Dorsolateral prefrontal cortex (tissue), 122 donors: ENCODE measurements at places on chromosomes 3 and 15.
A peak's percentile ranks its signal among the peaks of the same experiment; 100 is the strongest.

DNA sequence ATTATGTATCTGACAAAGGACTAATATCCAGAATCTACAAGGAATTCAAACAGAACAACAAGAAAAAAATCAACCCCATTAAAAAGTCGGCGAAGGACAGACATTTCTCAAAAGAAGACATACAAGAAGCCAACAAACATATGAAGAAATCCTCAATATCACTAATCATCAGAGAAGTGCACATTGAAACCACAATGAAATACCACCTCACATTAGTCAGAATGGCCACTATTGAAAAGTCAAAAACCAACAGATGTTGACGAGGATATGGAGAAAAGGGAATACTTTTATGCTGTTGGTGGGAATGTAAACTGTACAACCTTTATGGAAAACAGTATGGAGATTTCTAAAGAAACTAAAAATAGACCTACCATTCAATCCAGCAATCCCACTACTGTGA is 233.1 kb upstream of the PLSCR5 start:
- DNase-seq, result no peak

GRCh38 chr3:147945968-147946519 is 536.9 kb downstream of the ZIC1 start:
- no peak for DNase-seq

GRCh38 chr3:11521167-11521566 is 122.5 kb downstream of the VGLL4 start:
- no peak for DNase-seq

- no peak for DNase-seq
Measured at GRCh38 chr3:43620831-43621655, 768 bp downstream of the ANO10 start.

DNA sequence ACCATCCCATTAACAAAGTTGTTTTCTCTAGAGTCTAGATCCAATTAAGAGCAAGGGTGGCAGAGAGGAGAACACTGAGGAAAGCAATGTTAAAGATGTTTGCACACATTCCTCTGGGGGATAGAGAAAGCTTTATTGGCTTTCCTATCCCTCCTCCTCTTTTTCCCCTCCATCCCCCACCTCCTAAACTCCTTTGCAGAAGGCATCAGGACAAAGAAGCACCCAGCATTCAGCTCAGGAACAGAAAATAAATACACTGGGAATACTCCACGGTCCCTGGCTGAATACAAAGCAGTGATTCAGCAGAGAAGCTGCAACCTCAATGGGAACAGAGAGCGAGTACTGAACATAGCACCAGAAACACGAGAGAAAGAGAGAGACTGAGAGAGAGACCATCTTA is 21.9 kb downstream of the LSAMP start:
- no peak for DNase-seq

- no peak for DNase-seq
Measured at GRCh38 chr15:60223176-60223575, 174.6 kb downstream of the ANXA2 start.

- DNase-seq, result no peak
Measured at GRCh38 chr15:40493089-40493840, 22.5 kb downstream of the CHST14 start.

GRCh38 chr3:13869761-13870343 is 10.0 kb downstream of the WNT7A start:
- no peak for DNase-seq

GRCh38 chr15:77836121-77836692 is 203.5 kb upstream of the LINGO1 start:
- DNase-seq, result no peak

DNA sequence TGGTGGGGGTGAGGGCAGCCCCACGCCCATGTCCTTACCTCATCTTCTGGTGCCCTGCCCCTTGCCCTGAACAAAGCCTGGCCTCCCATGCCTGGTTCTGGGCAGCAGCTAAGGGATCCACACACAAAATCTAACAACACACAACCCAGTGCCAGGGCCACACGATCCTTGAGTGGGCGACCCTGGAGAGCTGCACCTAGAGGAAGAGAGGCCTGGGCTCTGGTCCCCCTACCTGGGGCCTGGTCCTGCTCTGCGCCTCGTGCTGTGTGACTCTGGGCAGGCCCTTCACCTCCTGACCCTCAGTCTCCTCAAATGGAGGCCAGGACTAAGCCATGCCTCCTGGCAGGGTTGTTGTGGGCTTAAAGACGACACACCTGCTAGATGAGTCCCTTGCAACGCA is 20.0 kb upstream of the C3orf22 start:
- DNase-seq, result no peak

GRCh38 chr3:46314517-46314916 is 39.4 kb upstream of the CCR2 start:
- no peak for DNase-seq

DNA sequence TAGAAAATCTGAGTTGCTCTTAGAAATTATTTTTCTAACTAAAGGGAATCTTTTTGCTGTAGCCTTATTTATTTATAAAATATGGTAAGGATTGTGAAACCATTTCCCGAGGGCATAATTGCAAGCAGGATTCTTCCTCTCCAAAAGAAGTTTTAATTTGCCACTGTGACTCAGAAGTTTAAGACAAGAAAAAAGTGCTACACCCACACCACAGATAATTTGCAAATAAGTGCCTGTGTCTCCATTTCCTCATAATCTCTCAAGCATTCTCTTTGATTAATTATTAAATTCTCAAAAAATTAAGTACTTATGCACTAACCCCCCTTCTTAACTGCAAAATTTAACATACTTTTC is 43.6 kb downstream of the RASA2 start:
- DNase-seq, result no peak

DNA sequence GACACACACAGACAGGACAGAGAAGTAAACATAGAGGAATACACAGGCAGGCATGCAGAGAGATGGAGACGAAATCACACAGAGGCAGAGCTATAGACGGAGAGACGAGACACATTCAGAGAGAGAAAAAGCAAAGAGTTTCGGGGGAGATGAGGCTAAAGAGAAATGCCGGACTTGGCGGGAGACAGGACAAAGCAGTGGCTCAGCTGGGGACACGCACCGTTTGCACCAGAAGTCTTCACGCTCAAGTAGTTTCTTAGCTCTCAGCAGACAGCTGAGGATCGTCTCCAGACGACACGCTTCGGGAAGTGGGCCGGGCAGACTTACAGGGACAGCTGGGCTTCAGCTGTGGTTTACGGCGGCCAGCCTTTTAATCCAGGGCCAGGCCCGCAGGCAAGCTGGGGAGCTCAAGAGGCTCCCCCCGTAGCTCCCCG is 56.2 kb upstream of the DLG1 start:
- DNase-seq, result no peak

DNA sequence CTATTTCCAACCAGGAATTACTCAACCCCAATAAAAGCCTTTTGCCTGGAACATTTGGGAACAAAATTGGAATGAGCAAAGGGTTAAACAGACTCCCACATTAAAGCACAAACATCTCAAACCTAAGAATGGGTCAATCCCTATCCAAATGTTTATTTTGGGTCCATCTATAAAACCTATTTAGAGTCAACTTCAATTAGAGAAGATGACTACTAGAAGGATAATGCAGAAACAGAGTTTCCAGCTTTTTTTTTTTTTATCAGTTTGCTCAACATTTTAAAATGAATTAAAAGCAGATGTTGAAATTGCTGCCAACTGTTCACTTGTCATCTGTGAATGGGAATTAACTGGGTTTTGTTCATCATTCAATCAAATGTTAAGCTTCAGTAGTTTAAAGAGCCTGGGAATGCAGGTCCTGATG is 4.1 kb upstream of the TBC1D23 start:
- no peak for DNase-seq

GRCh38 chr3:193589129-193589528 is 3.9 kb upstream of the OPA1 start:
- DNase-seq, result no peak

DNA sequence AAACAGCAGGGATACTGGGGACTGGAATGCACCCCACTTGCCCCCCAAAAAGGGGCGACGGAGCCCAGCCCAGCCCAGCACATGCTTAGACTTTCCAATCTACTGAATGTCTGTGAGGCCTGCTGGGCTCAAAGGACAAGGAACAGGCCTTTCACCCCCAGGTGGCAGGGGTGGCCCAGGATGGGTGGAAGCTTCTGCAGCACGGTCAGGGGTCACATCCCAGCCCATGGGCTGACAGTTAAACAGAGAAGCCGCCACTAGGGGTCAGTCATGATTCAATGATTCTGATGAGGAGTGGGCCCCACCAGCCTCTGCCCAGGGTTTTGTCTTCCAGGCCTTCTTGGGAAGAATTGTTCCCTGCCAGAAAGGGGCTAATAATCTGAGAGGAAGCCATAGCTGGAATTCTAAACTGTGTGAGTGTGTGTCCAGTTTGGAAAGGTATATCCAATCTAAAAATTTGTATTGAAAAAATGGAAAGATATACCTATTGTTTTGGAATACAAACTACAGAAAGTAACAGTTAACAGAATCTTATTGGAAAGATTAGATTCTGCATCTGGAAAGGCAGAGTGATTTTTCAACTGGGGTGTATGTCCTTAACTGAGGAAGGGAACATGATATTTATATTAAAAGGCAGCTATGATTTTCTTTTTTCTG is 2.2 kb downstream of the CHRNB4 start:
- no peak for DNase-seq

DNA sequence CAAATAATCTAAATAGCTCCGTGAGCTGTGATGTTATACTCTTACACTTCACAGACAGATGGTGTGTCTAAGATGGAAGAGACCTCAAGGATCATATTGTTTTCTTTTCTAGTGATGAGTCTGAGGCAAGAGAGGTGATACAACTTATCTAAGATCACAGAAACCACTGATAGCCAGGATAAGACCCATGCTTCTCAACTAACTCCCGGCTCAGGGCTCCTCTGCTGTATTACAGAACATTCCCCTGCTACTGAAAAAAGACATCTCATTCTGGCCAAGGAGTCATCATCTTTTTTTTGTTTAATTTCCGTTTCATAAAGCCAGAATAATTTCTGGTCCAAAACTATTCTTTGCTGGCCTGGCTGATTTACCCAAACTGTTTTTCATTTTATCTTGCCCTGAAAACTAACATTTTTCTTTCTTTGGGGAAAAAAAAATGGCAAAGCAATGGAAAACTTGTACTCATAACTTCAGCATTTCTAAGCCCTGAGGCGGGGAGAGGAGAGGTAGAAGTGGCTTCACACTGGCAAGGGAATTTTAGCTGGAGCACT is 46.9 kb upstream of the GAP43 start:
- DNase-seq, result no peak

DNA sequence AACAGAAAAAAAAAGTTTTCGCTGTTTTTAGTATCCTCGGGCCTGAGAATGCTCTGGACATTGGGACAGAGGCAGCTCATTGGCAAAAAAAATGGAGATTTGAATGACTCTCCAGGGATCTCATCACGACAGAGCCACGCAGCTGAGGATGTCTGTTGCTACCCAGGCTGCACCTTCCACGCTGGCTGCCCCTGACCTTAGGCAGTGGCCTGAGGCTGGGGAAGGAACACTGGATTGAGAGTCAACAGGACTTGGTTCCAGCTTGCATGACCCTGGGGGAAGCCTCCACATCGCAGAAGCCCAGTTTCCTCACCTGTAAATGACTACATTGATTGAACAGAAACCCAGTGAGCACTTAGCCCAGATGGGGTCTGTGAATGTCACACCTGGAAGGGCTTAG is 8.7 kb upstream of the ACSBG1 start:
- DNase-seq, result no peak

- no peak for DNase-seq
Measured at GRCh38 chr15:76327191-76328105, 9.1 kb upstream of the ISL2 start.

DNA sequence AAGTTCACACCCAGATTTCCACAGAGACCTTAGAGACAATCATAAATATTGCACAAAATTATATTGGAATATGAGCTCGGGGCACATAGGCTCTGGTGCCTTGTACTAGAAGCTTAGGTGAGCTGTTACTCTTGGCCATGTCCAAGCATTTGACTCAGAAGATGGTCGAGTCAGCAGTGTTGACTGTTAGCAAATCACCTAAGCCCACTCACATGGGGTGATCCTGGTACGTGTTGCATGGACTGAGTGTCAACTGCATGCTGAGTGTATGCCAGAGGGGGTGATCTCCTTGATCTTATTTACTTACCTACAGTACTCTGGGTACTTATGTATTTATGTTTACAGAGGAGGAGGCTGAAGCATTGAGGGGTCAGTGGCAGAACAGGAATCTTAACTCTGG is 14.0 kb downstream of the SMAD3 start:
- DNase-seq, result no peak

DNA sequence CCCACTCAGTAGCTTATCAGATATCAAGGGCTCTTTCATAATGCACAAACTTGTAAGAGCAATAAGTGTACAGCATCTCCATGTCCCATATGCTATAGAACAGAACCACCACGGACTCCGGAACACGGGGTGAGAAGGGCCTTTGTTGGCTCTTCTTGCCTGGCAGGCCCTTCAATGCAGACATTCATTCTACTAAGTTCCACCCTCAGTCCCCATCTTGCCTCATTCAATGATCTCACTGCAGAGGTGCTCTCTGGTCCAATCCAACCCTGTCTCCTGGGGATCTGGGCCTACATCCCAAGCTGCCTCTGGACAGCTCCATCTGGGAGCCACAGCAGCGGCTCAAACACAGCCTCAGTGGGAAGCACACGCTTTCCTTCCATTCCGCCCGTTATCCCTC is 16.8 kb downstream of the HACD2 start:
- DNase-seq, result no peak

- no peak for DNase-seq
Measured at GRCh38 chr3:43692085-43692855, 1.5 kb downstream of the ABHD5 start.

GRCh38 chr3:15309662-15310335 is 22.6 kb downstream of the SH3BP5 start:
- DNase-seq, result peak; percentile 69

GRCh38 chr3:138222942-138223287 is 35.8 kb downstream of the ARMC8 start:
- DNase-seq, result no peak

DNA sequence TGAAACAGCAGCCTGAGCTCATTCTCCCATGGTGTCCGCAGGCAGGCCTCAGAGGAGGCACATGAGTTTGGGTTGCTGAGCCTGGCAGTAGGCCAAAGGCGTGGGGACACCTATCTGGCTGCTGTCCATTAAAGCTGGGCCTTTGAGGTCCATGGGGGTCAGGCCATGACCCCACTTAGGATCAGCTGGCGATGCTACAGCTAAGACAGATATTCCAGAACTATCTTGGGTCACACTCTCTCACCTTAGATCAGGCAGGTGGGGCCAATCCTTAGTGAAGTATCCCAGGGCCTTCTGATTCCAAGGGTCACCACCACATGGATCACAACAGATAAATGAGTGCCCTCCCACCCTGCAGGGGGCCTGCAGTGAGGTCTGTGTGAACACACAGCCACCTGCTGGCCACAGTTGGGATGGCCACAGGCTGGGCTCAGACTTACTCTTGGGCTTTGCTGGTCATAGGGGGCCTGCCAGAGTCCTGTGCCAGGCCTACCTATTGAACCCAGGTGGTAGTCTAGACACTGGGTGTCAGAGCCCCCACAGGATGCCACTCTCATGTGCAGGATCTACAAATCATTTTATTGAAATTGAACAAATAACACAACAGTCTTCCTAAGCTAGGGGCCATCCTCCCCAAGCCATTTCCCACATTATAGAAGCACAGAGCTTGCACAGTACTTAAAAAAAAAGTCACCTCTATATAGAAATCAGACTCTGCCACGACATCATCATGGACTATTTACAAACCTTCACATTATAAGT is 2.0 kb upstream of the HYAL2 start:
- peak; percentile 82 for DNase-seq

- DNase-seq, result no peak
Measured at GRCh38 chr3:30343861-30344260, 262.5 kb upstream of the TGFBR2 start.

- DNase-seq, result no peak
Measured at GRCh38 chr3:110900576-110900975, 171.0 kb upstream of the NECTIN3 start.
